Posterior vena cava (tissue), 2 donors: ENCODE measurements at places on chromosomes 2 and 18. TPM values are rescaled to one million over a fixed set of nuclear protein-coding genes. Genes with fewer than 3 reads are reported as not detected.

- DNase-seq = no peak
These were observed 23.4 kb upstream of the ITGA6 start for GRCh38 chr2:172403881-172404468.

The ALKAL2 gene
- total RNA-seq = 63.8 TPM

The NEDD4L gene
- total RNA-seq = 14.9 TPM

DNA sequence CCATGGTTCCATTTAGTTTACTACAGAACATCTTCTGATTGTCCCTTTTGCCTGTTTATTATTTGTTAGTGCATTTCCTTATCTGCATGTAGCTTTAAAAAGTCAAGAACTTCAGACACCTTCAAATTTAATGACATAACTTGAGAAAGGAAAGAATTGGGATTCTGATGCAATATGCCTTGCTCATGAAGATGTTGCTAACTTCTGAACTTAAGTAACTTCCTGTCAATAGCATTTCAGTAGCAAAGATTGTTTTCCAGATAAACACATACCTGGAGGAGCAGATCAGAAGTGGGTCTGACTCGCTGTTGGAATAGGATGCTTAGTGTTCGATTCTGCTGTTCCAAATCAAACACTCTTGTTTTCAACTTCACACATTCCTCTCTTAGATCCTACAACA is 190.2 kb upstream of the LYPD1 start:
- DNase-seq = no peak

DNA sequence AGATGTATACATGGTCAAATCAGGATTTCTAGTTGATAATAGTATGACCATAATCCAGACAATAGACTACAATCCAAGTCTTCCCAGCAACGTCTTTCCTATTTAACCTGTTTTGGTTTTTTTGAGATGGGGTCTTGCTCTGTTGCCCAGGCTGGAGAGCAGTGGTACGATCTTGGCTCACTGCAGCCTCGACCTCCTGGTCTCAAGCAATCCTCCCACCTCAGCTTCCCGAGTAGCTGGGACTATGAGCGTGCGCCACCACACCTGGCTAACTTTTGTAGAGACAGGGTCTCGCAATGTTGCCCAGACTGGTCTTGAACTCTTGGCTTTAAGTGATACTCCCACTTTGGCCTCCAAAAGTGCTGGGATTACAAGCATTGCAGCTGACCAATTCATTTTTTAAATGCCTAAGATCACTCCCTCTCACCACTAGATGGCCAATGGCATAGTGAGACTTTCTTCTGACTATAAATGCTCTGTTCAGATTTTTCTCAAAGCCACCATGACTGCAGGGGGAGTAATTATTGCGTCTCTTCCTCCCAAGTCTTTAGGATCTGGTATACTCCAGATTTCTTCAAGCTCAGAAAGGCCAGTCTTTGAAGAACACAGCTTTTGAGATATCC is 47.6 kb downstream of the HNRNPLL start:
- DNase-seq = no peak

DNA sequence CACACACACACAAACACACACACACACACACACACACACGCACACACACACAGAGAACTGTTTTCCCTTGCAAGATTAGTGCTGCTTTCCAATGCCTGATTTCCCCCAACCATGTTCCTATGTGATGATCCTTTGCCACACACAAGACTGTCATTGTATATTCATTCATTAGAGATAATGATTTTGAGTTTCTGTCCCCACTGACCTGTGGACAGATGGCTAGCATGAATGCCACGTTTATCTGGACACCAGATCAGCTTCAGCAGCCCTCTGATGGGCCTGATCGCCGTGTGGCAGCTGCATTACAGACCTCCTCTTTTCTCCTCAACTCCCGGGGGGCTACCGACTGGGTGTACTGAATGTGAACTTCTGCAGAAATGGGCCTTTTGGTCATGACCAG is 353.0 kb downstream of the MYCN start:
- DNase-seq = no peak

- no peak for DNase-seq
These were observed 88.1 kb downstream of the VSNL1 start for GRCh38 chr2:17628349-17629261.

DNA sequence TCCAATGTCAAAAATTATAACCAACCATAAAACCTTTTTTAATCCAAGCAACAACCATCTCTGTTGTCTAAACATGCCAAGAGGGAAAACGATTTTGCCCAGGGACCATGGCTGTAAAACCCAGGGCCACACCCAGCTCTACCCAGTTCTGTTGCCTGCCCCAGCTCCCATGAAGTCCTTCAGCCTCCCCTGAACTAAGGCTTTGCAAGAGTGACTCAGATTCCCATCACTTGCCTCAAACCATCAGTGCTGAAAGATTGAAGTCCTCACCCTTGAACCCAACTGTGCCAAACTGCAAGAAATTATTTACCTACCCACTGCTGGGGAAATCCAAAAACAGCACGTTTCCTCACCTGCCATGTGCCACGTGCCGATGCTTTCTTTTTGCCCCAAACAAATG is 102.5 kb downstream of the TFCP2L1 start:
- DNase-seq = no peak

- DNase-seq = no peak
These were observed 190.7 kb upstream of the SMAD7 start for GRCh38 chr18:49141491-49141890.

GRCh38 chr2:160353166-160353565 is 140.4 kb downstream of the RBMS1 start:
- no peak for DNase-seq

DNA sequence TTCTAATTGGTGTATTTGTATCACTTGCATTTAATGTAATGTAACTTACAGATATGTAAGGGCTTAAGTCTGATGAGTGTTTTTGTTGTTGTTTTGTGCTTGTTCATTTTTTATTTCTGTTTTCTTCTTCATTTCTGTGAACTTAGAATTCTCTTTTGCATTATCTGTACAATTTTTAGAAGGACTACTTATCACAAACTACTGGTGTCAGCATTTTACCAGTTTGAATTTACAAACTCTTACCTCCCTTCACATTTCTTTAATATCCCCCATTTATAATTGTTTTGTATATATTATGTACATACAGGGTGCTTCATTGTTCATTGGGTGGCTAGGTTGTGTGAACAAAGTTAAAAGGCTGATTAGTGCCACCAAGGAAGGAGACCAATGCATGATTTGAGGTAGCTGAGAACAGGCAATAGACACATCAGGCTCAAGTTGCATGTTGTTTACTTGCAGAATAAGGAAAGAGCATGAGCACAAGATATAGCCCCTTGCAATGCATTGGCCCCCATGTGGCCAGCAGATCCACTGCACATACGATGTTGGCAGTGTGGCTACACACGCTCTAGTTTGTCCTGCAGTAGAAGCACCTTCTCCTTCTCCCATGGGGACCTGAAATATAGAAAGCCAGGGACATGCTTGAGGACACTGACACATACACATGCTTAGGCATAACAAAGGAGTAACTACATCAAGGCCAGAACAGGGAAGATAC is 198.2 kb downstream of the CD8B2 start:
- no peak for DNase-seq

The OR6B2 gene
- not detected for total RNA-seq

GRCh38 chr2:155381436-155381835 is 682.9 kb downstream of the KCNJ3 start:
- no peak for DNase-seq

The LYG2 gene
- not detected for total RNA-seq

- DNase-seq = no peak
These were observed 460.5 kb downstream of the ERBB4 start for GRCh38 chr2:212078103-212078502.

- no peak for DNase-seq
These were observed 14.3 kb downstream of the B3GNT7 start for GRCh38 chr2:231409776-231410175.

The GALR1 gene
- total RNA-seq = under 0.01 TPM

The COBLL1 gene
- total RNA-seq = 92.6 TPM

DNA sequence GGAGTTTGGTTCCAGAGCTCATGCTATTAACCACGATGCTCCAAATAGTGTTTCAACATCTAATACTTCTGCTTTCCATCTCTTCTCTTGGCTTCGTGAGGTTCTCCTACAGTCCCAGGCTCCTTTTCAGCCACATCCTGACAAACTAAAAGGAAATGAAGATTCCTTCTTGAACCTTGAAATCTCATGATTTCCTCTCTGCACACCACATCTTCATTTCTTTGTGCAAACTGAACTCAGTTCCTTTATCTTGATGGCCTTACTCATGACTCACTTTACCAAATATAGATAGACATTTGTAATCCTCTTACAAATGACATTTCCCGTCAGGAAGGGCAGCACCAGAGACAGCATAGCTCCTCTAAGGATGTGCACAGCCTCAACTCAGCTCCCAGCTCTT is 50.0 kb upstream of the ITGA4 start:
- DNase-seq = no peak

DNA sequence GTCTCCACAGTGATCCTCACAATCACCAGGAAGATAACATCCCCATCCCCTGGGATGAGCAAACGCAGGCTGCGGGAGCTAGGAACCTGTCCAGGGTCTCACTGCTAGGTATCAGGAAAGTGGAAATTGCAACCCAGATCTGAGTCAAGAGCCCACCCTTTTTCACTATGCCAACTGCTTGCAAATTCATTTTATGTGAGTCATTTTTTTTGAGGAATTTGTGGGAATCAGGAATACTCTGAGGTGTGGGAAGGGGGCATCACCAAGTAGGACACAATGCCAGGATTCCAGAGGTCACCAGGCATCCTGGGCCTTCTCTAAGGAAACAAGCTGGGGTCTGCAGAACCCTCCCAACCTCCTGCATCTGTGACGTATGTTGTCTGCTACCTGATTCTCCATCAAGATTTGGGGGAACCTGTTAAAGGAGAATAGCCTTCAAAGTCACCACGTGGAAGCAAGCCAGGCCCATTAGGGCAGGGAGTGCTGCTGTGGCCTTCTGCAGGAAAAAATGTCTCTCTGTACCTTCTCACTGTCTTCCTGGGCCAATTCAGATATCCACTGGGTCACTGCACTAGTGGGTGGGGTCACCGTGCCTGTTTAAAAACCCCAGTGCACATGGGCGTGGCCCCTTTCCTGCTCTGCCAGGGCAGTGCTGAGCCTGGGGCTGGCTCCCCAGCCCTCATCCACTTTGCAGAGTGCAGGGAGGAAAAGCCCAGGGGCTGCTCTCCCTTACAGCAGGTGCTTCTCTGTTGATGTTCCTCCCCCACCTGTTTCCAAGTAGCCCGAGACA is 50.2 kb downstream of the MCFD2 start:
- DNase-seq = no peak
